ENCODE measurements at places on chromosomes 5 and 9.

GRCh38 chr5:141298376-141298775 lies 5.5 kb downstream of the SLC25A2 start:
- DNase-seq: no peak

GRCh38 chr9:68547417-68547816 lies 6.7 kb upstream of the TMEM252 start:
- no peak for DNase-seq

DNA sequence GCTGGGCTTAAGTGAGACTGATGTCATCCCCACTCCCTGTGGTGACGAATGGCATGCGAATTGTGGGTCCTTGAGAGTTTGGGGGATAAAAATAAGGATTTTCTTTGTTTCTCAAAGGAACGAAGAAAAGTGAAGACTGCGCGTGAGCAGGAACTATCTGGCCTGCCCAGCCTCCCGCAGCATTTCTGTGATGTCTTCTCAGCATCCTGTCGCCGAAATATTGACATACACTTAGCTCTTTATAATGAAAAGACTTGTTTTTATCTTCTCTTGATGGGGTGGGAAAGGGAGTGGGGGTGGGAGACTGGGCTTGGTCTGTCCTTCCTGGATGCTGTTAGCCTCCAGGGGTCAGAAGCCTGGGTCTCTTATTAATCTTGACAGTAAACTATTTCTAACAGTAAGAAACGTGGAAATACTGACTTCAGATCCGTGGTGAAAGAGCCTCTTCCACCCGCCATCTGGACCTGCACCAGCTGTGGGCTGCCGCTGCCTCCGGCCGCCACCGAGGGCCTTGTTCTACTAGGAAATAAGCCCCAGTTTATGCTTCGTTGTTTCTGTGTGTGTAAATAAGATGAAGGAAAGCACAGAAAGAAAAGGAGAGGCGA lies 239.6 kb downstream of the FANCC start:
- no peak for DNase-seq

DNA sequence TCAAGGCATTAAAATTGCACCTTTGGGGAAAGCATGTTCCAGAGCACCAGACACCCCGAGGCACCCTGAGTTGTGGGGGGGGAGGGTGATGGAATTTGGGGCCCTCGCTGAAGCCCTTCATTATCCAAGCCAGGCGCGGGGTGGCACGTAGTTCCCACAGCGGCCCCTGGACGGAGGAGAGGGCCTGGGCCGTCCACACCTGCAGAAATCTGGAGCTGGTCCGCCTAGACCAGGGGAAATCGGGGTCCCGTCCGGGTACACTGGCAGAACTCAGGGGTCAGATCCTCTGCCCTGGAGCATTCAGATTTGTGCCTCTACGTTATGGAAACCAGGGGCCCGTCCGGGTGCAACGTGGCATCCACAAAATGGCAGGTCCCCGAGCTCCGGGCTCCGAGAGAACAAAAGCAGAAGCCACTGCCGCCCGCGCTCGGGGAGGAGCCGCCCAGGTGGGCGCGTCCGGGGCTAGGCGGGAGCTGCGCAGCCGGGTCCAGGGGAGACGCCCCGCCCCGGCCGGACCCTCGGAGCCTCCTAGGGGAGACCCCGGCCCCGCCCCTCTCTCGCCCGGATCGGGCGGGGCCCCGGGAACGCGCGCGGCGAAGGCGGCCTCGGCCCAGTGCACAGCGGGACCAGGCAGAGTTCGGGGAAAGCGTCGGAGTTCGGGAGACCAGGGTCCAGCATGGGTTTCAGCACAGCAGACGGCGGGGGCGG lies at the start of gene PLEKHG4B:
PLEKHG4B (plus strand) TSS at position 613 of the 708 bp plus-strand sequence; CDS start at position 677, 64 bp downstream.
- peak; percentile 32 for DNase-seq

GRCh38 chr9:14348373-14349145 lies 34.6 kb upstream of the NFIB start:
- no peak for DNase-seq

DNA sequence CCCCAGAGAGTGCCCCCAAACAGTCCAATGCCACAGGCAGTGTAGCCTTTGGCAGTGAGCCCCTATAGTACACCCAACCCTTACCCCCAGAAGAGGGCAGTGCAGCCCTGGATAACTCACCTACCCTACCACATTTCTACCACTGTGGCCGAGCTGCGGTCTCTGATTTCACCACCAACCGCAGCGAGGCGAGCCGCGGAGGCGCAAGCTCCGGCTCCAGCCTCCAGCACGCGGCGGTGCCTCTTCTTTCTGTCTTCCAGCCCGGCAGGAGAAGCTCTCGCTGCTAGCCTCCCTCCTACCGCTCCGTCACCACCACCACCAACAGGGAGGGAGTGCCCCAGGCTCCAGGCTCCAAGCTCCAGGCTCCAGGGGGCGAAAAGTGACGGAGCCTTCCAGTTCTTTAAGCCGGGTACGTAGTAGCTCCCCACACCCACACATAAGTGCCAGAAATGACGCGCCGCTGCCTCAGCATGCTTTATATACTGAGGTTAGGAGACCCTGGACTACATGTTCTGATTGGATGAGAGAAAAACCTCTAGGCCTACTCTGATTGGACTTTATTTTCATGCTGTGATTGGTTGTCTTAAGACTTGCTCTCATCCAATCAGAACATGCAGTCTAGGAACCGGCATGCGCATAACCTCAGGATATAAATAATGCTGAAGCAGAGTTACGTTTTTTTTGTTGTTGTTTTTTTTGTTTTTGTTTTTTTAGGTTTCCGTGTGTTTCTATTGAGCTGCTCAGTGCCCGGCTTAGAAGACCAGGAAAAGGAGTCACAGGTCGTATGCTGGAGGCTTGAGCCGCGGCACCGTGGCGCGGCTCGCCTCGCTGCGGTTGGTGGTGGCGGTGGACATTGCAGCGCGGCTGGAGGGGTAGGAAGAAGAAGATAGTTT lies at the start of gene PCAT7:
PCAT7 (plus strand) TSS at position 645 of the 893 bp plus-strand sequence.
- DNase-seq: peak; percentile 73
